ENCODE measurements at places on chromosomes 12 and 14. TPM values are rescaled to one million over a fixed set of nuclear protein-coding genes. Genes with fewer than 3 reads are reported as not detected.

The RHEBL1 gene
- 0.55 TPM for polyA plus RNA-seq

The RAD51AP1 gene
- polyA plus RNA-seq, result 0.51 TPM

The GRIN2B gene
- polyA plus RNA-seq, result 0.01 TPM

The C12orf57 gene
- 368 TPM for polyA plus RNA-seq

The PDE3A gene
- polyA plus RNA-seq, result 2.0 TPM

The KCNMB4 gene
- polyA plus RNA-seq, result 3.7 TPM

The TAS2R31 gene
- polyA plus RNA-seq, result 0.67 TPM

The TMEM121 gene
- 1.8 TPM for polyA plus RNA-seq

Data from adipose tissue (tissue), 3 donors.